ENCODE measurements at places on chromosomes 6 and 20. TPM values are rescaled to one million over a fixed set of nuclear protein-coding genes. Genes with fewer than 3 reads are reported as not detected.

The C6orf141 gene
- total RNA-seq, result 7.8 TPM

The RFX6 gene
- total RNA-seq, result not detected

The GSS gene
- 47.2 TPM for total RNA-seq

The SIGLEC1 gene
- total RNA-seq, result not detected

The PDE10A gene
- 18.9 TPM for total RNA-seq

The RPP40 gene
- total RNA-seq, result 19.1 TPM

The FABP7 gene
- not detected for total RNA-seq

The RBPJL gene
- not detected for total RNA-seq

The SLC22A7 gene
- not detected for total RNA-seq

The ATG5 gene
- 71.0 TPM for total RNA-seq

The LST1 gene
- total RNA-seq, result 0.29 TPM

The FILIP1 gene
- total RNA-seq, result 6.5 TPM

The TGM6 gene
- not detected for total RNA-seq

The PLCB1 gene
- 74.5 TPM for total RNA-seq

The MLN gene
- total RNA-seq, result not detected

The PSMB8 gene
- 49.2 TPM for total RNA-seq

The MYMX gene
- total RNA-seq, result not detected

The TMEM74B gene
- 0.79 TPM for total RNA-seq

The KCNK16 gene
- total RNA-seq, result not detected

The ZNF391 gene
- 0.53 TPM for total RNA-seq
